ENCODE measurements at places on chromosomes 3 and 15.

DNA sequence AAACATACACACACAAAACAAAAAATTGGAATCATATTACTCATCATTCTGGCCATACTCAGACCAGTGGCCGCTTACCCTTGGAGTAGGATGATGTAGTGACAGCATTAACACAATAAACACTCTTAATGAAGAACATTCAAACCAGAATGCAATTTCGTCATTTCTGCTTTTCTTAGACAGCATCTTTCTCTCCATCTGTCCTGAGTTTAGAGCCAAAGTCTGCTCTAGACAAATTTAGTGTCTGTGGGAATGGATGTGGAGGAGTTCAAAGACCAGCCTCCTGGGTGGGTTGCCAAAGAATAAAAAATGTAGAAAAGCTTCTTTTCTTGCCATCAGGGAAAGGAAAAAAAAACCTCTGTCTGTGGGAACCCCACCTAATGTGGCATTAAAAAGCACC lies 212.4 kb upstream of the POU1F1 start:
- DNase-seq: no peak

GRCh38 chr3:142624341-142625152 lies 28.4 kb downstream of the PLS1 start:
- no peak for DNase-seq

- no peak for DNase-seq
Measured at GRCh38 chr15:45105586-45105985, 8.4 kb downstream of the DUOX2 start.

GRCh38 chr3:16888356-16888755 lies 3.6 kb downstream of the PLCL2 start:
- DNase-seq: no peak
